ENCODE measurements at places on chromosomes 2 and 18.

DNA sequence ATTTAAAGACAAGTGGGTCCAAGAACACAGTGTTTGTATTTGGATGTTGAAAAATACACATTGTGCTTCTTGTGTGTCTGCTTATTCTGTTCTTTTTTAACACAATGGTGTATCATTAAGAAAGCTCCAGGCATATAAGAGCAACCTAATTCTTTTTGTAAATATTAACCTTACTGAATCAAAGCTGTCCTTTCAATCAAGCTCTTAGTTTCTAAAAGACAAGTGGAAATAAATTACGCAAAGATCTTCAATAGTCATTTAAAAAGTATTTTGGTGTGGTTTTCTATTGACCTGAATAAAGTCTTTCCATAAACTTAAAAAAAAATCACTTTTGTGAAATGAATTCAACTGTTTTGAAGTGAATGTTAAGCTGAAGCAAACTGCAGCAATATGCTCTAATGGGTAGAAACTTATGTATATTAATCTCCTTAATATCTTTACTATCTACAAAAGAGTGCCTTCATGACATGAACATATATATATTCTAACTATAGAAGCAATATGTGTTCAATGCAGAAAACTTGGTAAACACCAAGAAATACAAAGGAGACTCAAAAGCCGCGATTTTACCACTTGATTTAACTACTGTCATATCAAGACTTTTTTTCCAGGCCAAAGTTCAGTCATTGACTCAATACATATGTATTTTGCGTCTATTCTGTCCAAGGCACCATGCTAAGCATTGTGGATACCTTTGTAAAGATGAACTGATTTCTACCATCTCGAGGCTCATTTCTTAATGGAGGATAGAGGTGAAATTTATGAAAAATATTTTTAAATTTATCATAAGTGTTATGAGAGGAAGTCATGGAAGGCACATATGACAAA, 97.7 kb downstream of the ARHGAP15 start:
- no peak for DNase-seq

- no peak for DNase-seq
These were observed 64.7 kb downstream of the TEX51 start for GRCh38 chr2:126963390-126963789.

- DNase-seq, result no peak
These were observed 12.9 kb upstream of the NABP1 start for GRCh38 chr2:191664823-191665677.

DNA sequence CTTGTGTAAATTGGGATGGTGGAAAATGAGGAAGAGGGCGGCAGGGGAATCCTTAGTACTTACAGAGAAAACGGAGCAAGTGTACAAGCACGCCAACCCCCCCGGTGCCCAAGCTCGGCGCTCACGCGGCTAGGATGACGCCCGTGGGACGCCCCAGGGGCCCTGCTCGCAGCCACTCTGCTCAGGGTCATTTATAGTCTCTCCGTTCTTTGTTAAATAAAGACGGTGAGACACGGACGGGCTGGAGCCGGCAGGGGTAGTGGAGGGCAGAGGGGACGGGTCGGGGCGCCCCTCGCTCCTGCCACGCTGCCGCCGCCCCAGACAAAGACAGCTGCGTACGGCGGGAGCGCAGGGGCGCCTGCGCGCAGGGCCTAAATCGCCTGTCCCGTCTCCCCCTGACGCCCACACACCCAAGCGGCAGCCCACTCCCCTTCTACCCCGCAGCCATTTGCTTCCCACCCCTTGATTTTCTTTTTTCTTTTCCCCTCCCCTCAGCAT, 37.8 kb downstream of the PCBP1 start:
- peak; percentile 55 for DNase-seq

DNA sequence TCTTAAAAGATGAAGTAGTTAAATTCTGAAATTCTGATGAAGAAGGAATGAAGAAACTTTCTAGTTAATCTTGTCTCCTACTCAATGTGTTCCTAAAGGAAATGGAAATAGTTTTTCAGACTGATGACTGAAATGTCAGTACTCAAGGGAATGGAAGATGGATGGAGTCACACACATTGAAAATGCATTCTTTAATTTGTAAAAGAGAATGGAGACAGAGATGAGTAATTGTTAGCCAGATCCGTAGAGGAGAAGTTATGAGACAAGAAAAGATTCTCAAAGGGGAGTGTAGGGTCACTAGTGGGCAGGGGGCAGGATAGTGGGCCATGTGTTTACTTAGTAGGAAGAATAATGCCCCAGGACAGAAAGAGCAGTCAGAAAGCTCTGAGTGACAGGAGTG, 13.3 kb downstream of the ZSWIM2 start:
- no peak for DNase-seq

DNA sequence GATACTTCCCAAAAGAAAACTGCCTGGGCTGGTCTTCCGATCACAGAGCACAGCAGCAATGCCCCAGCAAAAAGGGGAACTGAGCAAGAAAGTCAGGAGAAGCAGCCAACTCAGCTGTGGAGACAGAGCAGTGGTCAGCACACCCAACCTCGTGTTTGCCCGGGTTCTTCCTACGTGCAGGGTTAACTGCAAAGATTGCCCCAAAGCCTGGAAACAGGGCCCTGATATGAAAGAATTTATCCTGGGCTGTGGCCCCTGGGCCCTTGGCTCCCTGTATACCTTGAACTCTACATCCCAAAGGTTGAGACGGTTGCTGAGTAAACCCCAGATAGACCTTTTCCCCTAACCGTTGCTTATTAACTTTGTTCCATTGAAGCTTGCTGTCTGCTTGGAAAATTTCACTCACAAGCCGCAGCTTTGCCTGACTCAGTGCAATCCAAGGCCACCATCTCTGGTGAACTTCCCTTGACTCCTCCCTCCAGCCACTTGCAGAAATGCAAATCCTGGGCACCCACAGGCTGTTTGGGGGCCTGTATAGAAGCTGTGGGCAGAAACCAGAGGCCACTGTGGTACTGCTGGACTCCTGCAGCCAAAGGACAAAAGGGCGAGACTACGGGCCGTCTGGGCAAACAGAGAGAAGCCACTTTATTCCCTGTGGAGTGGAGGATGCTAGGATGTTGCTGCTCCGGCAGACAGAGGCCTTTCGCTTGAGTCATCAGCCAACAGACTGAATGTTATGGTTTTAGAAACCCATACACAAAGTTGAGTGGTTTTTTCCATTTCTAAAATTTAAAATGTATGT, 18.2 kb downstream of the NRP2 start:
- DNase-seq, result no peak

DNA sequence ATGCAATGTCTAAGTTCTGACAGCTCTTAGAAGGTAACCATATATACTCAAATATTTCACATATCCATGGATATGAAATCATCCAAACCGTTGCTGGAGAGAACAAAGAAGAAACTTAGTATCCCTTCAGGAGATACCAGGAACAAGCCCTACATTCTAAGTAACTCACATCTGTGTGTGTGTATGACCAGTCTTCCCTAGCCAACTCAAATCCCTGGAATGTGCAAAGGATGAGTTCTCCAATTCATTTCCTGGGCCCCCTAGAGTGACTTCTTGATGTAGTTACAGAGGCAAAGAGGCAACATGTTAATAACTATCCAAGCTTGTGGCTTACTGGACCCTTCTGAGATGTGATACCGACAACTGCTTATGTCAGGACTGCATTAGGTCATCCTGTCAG, 20.1 kb downstream of the TPGS2 start:
- DNase-seq, result no peak

- no peak for DNase-seq
These were observed 700.9 kb downstream of the TMEM182 start for GRCh38 chr2:103462712-103463111.

DNA sequence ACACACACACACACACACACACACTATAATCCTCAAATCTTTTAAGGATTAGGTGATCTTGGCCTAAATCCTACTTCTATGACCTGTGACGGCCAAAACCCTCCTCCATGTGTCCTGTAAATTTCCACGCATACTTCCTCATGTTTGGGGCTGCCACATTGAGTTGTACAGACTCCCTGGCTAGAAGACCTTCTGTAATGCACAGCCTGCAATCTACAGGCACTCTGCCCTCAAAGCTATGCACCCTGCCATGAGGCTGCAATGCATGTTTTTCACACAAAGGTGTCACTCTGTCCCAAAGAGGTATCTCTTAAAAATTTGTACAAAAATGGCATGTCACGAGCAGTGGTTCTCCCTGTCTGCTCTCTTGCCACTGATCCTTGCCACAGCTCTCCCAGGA, 26.4 kb upstream of the B4GALT6 start:
- DNase-seq, result no peak

DNA sequence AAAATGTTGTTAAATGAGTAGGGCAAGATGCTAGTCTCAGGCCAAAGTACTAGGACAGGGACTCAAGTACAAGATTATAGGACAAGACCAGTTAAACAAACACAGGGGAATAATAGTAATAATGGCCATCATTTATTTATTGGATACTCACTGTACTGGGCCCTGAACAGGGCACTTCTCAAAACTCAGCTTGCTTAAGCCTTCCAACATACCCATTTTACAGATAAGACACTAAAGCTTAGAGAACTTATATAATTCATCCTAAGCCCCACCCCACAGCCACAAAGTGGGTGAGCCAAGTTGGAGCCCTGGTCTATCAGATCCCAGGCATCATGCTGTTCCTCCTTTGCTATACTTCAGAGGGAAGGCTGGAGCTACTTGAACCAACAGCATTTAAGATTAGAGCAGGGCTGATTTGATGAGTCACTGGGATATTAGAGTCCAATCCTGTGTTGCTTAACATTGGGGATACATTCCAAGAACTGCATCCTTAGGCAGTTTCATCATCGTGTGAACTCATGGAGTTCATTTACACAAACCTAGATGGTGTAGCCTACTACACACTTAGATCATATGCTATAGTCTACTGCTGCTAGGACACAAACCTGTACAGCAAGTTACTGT, 153.6 kb downstream of the MTCL1 start:
- DNase-seq, result no peak

- no peak for DNase-seq
These were observed 16.1 kb upstream of the CD207 start for GRCh38 chr2:70851704-70852103.

DNA sequence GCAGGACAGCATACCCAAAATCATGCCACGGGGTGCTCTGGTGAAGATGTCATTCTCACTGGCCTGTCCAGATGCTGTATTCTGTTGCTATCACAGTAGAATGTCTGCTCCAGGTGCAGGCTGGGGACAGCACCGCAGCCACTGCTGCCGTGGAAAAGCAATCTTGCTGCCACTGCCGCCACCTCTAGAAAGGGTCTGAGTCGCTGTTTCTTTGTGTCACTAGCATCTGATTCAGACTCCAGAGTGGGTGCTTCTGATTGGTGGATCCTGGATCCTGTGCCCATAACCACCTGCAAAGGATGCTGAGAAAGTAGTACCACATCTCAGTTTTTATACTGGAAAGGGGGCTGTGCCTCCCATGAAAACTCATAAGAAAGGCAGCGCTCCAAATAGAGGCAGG, 45.3 kb upstream of the CTLA4 start:
- DNase-seq, result no peak

DNA sequence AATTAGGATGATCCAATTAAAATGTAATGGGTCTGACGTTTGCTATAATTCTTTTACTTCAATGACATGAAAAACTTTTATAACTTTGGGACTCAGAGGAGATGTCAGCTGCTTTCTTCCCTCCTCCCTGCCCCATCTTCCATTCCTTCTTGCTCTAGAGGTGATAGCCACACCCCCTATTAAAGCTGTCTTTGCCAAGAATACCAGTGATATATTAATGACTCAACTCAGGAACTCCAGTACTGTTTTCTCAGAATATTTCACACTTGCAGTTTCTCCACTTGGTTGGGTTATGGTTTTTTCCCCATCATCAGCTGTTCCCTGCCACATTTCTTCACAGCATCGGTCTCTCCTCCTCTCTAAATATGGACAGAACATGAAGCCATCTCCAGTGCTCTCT, 184.0 kb downstream of the KCNE4 start:
- no peak for DNase-seq

DNA sequence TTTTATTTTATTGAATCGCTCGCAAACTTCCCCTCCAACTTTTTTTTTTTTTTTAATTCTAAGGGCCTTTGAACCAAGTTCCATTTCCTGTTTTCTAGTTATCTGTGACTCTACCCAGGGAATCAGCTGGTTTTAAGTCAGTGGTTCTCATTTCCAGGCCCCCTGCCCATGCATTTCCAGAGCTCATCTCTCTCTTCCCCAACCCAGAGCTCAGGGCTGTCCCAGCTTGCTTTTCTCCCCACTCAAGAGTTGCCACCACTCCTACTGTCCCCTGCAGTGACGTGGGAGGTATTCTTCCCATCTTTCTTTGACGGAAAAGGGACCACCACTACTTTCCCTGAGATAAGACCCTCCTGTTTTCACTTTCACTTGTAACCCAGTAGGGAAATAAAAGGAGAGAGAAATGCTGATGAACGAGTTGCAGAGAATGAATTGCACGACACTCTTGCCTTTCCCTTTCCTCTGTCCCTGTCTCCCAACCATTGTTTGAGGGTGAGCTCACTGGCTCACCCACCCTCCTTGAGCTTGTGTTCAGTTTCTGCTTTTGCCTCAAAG, 42.1 kb downstream of the TET3 start:
- DNase-seq, result no peak

- no peak for DNase-seq
These were observed 77.9 kb upstream of the DOCK10 start for GRCh38 chr2:225120186-225120585.

GRCh38 chr2:241858206-241859016, at the start of gene PDCD1:
TSS of gene PDCD1 (minus strand) at chr2:241858894. CDS start at chr2:241858838, 56 bp downstream.
- DNase-seq, result no peak

GRCh38 chr18:79611040-79611681, 68.4 kb upstream of the CTDP1 start:
- no peak for DNase-seq

GRCh38 chr18:39618265-39619003, 2052.8 kb upstream of the CELF4 start:
- DNase-seq, result no peak

GRCh38 chr2:239466061-239466754, 65.4 kb upstream of the HDAC4 start:
- no peak for DNase-seq

GRCh38 chr18:24491927-24492834, 31.7 kb downstream of the HRH4 start:
- DNase-seq, result no peak

GRCh38 chr2:131584940-131585339, 57.3 kb downstream of the CCDC74A start:
- DNase-seq, result no peak

GRCh38 chr2:34105006-34105767, 506.1 kb upstream of the FAM98A start:
- no peak for DNase-seq

- no peak for DNase-seq
These were observed 49.0 kb upstream of the SP3 start for GRCh38 chr2:174014011-174014698.

GRCh38 chr2:52835909-52836308, 931.7 kb upstream of the CHAC2 start:
- no peak for DNase-seq

DNA sequence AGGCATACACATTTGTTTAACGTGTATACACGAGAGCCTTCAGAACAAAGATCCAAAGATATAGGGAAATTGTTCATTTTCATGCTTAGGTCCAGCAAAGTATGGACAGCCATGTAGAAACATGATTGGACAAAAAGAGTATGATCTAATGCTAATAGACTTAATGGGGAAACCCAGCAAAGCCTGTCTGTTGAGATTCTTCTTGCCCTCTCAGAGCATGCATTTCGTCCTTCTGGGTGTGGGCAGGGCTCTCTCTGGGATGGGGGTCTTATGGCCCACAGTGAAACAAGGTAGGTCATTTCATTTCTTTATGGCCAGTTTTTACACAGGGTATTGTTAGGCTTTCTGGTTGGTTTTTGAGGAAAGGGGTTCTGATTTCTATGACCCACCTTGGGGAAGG, 124.4 kb downstream of the COMMD1 start:
- no peak for DNase-seq

Data from T-helper 22 cell (primary cell).